Aorta (tissue), 5 donors: ENCODE measurements at places on chromosomes 12 and 14.

GRCh38 chr12:41310367-41310766 is 122.2 kb downstream of the PDZRN4 start:
- no peaks in the 10 kb centered on the region for H3K36me3 ChIP-seq
- no peak for DNase-seq
- H3K27me3 ChIP-seq: no peaks in the 10 kb centered on the region
- peaks cover 4% of the 10 kb centered on the region for H3K4me1 ChIP-seq

- no peaks in the 10 kb centered on the region for H3K4me1 ChIP-seq
- no peak overlapping the region for H3K4me3 ChIP-seq
- H3K27ac ChIP-seq: no peak overlapping the region
- no peaks in the 10 kb centered on the region for H3K27me3 ChIP-seq
These were observed 101.7 kb downstream of the ZFP36L1 start for GRCh38 chr14:68691031-68691791.

- no peak for DNase-seq
- H3K4me3 ChIP-seq: no peak overlapping the region
- no peaks in the 10 kb centered on the region for H3K36me3 ChIP-seq
- no peaks in the 10 kb centered on the region for H3K27me3 ChIP-seq
- no peaks in the 10 kb centered on the region for H3K4me1 ChIP-seq
These were observed 97.4 kb downstream of the CDK17 start for GRCh38 chr12:96302687-96303310.

DNA sequence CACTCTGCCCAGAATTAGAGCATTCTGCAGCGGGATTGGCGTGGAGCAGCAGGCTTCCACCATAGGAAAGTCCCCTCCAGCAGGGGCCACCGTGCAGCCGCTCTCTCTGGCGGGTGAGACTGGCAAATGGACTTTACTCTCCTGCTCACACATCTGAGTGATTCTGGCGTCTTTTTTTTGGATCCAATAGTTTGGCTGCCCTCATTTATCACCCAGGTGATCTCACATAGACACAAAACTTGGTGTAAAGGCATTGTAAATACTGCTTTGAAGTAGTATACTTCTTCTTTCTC is 130.3 kb downstream of the TGFB3 start:
- no peaks in the 10 kb centered on the region for H3K27me3 ChIP-seq
- H3K27ac ChIP-seq: no peak overlapping the region
- H3K4me1 ChIP-seq: peaks cover 7% of the 10 kb centered on the region
- no peak overlapping the region for H3K4me3 ChIP-seq
- H3K36me3 ChIP-seq: no peaks in the 10 kb centered on the region
- no peak for DNase-seq

- H3K27me3 ChIP-seq: no peaks in the 10 kb centered on the region
- no peaks in the 10 kb centered on the region for H3K36me3 ChIP-seq
- no peak overlapping the region for H3K4me3 ChIP-seq
- peaks cover 3% of the 10 kb centered on the region for H3K4me1 ChIP-seq
- no peak overlapping the region for H3K27ac ChIP-seq
These were observed 21.8 kb downstream of the TSHR start for GRCh38 chr14:80977221-80977620.

GRCh38 chr12:15979096-15980092 is 68.3 kb downstream of the DERA start:
- H3K4me3 ChIP-seq: no peak overlapping the region
- peaks cover 4% of the 10 kb centered on the region for H3K4me1 ChIP-seq
- no peaks in the 10 kb centered on the region for H3K36me3 ChIP-seq
- DNase-seq: no peak
- H3K27me3 ChIP-seq: no peaks in the 10 kb centered on the region
- H3K27ac ChIP-seq: no peak overlapping the region

GRCh38 chr14:39680777-39681176 is 248.5 kb upstream of the FBXO33 start:
- H3K4me3 ChIP-seq: no peak overlapping the region
- H3K27ac ChIP-seq: no peak overlapping the region
- no peak for DNase-seq
- no peaks in the 10 kb centered on the region for H3K36me3 ChIP-seq
- H3K4me1 ChIP-seq: no peaks in the 10 kb centered on the region
- no peaks in the 10 kb centered on the region for H3K27me3 ChIP-seq

GRCh38 chr12:20525064-20525610 is 156.8 kb downstream of the PDE3A start:
- peaks cover 8% of the 10 kb centered on the region for H3K4me1 ChIP-seq
- H3K27me3 ChIP-seq: no peaks in the 10 kb centered on the region

DNA sequence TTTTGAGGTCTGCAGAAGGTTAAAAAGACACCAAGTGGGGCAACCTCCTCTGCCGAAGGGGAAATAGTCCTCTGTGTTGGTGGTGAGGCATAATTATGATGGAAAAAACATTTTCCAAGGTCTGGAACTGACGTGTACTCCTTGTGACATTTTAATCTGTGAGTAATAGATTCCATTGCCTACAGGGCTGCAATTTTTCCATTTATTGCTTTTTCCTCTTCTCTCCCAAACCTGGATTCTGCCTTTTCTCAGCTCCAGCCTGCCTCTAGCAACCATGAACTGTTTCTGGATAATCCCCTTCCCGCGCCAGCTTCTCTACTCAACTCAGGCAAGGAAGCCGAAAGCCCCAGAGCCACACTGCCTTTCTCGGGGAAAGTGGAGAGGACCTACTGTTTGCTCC is 230.1 kb upstream of the PLXNC1 start:
- H3K27me3 ChIP-seq: no peaks in the 10 kb centered on the region
- peak overlapping the region; percentile 99 for H3K27ac ChIP-seq
- DNase-seq: no peak
- H3K4me1 ChIP-seq: peaks cover 3% of the 10 kb centered on the region
- no peaks in the 10 kb centered on the region for H3K36me3 ChIP-seq
- H3K4me3 ChIP-seq: no peak overlapping the region

DNA sequence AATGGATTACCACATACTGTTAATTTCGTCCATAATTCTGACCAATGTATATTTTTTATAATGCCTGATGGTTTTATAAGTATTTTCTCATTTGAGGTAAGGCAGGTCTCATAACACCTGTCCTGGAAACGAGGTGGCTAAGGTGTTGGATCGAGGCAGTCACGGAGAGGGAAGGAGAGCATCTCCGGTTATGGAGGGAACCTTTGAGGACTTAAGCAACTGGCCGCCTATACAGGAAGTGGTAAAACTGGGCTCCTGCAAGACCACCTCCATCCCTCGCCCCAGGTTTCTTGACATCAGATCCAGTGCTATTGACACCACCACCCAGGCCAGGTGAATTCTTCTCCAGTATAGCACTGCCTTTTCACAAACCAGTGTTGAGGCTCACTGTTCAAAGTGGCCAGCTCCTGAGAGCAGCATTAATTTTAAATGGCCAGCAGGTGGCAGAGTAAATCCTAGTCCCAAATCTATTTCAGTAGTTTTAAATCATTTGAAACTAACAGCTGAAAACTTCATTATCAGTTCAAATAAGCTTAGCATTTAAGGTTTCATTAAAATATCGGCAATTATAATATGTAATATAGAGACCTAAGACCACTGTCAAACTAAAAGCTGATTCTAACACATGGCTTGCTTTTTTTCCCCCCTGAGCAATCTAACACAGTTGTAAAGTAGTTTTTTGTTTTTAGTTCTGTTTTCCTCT is 100.8 kb downstream of the PPM1A start:
- H3K4me3 ChIP-seq: peak overlapping the region; percentile 5
- H3K27ac ChIP-seq: no peak overlapping the region
- DNase-seq: no peak

DNA sequence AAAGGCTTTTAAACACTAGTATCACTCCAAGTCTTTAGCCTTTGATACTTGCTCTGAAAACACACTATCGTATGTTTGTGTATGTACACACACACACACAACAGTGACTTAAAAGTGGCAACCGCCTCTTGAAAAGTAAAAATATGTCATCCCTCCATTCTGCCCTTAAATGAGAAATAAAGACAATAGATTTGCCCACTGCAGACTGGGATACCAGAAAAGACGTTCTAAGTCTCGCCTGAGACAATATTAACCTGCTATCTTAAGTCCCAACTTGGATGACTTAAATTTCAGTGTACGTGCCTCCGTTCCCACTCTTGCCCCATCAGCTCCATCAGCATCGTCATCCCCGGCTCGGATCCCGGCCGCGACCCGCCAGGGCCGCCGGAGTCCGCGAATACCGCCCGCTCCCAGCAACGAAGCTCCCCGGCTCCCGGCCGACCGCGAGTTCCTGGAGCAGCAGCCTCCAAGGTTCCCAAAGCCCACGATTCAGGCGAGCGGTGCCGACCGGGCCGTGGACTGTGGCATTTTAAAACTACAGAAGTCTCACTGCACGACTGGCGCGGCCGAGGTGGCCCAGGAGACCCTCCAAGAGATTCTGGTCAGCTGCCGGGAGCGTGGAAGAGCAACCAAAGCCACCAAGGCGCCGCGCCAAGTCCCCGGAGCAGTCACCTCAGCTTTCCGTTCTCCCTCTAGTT is 2.8 kb upstream of the ARID2 start:
- peak overlapping the region; percentile 46 for H3K4me3 ChIP-seq
- peak overlapping the region; percentile 44 for H3K27ac ChIP-seq
- H3K4me1 ChIP-seq: peaks cover 3% of the 10 kb centered on the region
- H3K27me3 ChIP-seq: no peaks in the 10 kb centered on the region
- peak; percentile 89 for DNase-seq

- H3K27ac ChIP-seq: no peak overlapping the region
- no peaks in the 10 kb centered on the region for H3K36me3 ChIP-seq
- no peaks in the 10 kb centered on the region for H3K27me3 ChIP-seq
- H3K4me1 ChIP-seq: no peaks in the 10 kb centered on the region
- no peak for DNase-seq
These were observed 20.9 kb downstream of the PDE6H start for GRCh38 chr12:14993537-14994266.

GRCh38 chr12:109604132-109604585 is 30.6 kb downstream of the MVK start:
- H3K4me3 ChIP-seq: no peak overlapping the region
- H3K27me3 ChIP-seq: no peaks in the 10 kb centered on the region
- H3K4me1 ChIP-seq: no peaks in the 10 kb centered on the region
- H3K27ac ChIP-seq: no peak overlapping the region
- DNase-seq: no peak

- no peaks in the 10 kb centered on the region for H3K27me3 ChIP-seq
- no peak for DNase-seq
- H3K27ac ChIP-seq: no peak overlapping the region
- no peaks in the 10 kb centered on the region for H3K36me3 ChIP-seq
These were observed 124.6 kb downstream of the PRKD1 start for GRCh38 chr14:29803045-29803444.

DNA sequence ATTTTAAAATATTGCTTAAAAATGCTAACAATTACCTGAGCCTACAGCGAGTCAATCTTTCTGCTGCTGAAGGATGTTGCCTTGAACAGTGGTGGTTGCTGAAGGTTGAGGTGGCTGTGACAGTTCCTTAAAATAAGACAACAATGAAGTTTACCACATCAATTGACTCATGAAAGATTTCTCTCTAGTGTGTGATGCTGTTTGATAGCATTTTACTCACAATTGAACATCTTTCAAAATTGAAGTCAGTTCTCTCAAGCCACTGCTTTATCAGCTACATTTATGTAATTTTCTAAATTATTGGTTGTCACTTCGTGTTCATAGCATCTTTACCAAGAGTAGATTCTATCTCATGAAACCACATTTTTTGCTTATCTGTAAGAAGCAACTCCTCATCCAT is 20.3 kb downstream of the CMAS start:
- no peak overlapping the region for H3K4me3 ChIP-seq
- peaks cover 6% of the 10 kb centered on the region for H3K36me3 ChIP-seq
- no peak overlapping the region for H3K27ac ChIP-seq
- H3K27me3 ChIP-seq: no peaks in the 10 kb centered on the region
- no peaks in the 10 kb centered on the region for H3K4me1 ChIP-seq

DNA sequence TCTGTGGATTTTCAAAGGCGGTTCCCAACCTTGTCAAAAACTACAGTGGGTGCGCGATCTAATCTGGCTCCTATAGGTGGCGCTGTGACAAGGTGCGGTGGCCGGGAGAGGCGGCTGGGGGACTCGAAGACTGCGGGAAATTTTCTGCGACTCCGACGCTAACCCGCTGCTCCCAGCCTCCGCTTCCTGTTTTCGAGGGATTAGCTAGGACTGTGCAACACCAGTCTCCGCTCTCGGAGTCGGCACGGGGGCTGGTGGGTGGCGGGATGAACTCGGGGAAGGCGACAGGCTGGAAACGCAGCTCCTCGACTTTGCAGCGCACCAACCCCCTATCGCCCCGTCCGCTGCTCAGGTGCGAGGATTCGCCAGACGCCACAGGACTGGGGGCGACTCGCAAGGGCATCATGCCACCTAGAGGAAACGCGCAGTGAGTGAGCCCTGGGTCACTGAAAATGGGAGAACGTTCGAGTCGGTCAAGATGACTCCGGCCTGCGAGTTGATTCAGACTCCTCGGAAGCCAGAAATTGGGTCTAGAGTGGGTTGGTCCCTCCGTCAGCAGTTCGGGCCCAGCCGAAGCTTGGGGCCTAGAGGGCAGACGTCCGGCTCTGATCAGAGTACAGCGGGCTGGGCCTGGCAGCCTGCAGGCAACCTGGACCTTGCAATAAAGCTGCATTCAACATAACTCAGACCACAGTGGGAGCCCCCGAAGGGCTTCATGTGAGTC is 5.5 kb upstream of the PAX9 start:
- no peak overlapping the region for H3K4me3 ChIP-seq
- H3K36me3 ChIP-seq: no peaks in the 10 kb centered on the region
- peaks cover 6% of the 10 kb centered on the region for H3K27me3 ChIP-seq
- DNase-seq: no peak
- no peak overlapping the region for H3K27ac ChIP-seq

GRCh38 chr12:122304924-122305323 is 38.6 kb upstream of the VPS33A start:
- peaks cover 2% of the 10 kb centered on the region for H3K36me3 ChIP-seq
- DNase-seq: no peak
- no peak overlapping the region for H3K4me3 ChIP-seq

- peak overlapping the region; percentile 29 for H3K27ac ChIP-seq
- no peaks in the 10 kb centered on the region for H3K36me3 ChIP-seq
- no peaks in the 10 kb centered on the region for H3K27me3 ChIP-seq
These were observed 718 bp downstream of the CCDC92 start for GRCh38 chr12:123971770-123972456.

DNA sequence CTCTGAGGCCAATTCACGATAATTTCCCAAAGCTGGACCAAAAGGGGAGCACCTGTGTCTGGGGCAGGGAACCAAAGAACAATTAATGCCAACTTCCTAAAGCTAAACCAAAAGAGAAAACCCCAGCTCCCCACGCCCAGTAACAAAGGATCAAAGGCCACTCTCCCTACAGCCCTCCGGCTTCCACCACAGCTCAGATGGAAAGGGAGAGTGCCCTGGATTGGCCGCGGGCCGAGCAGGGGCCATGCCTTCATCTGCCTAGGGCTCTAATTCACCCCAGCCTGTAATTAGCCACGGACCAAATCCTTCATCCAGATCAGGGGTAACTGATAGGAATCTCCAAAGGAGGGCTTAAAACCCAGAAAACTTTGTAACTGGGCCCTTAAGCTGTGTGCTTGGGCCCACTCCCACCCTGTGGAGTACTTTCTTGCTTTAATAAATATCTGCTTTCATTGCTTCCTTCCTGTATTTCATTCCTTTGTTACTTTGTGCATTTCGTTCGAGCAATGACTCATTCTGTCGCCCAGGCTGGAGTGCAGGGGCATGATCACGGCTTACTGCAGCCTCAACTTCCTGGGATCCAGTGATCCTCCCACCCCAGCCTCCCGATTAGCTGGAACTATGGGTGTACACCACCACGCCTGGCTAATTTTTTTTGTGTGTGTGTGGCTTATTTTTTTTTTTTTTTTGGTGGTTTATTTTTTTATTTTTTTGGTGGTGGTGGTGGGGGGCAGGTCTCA is 65.5 kb upstream of the PPP4R3A start:
- H3K36me3 ChIP-seq: no peaks in the 10 kb centered on the region
- no peaks in the 10 kb centered on the region for H3K27me3 ChIP-seq
- no peak overlapping the region for H3K4me3 ChIP-seq
- no peak for DNase-seq
- H3K4me1 ChIP-seq: no peaks in the 10 kb centered on the region
- H3K27ac ChIP-seq: no peak overlapping the region

- peaks cover 2% of the 10 kb centered on the region for H3K4me1 ChIP-seq
- DNase-seq: no peak
- no peaks in the 10 kb centered on the region for H3K27me3 ChIP-seq
- no peaks in the 10 kb centered on the region for H3K36me3 ChIP-seq
- no peak overlapping the region for H3K27ac ChIP-seq
These were observed 123.0 kb downstream of the PRKD1 start for GRCh38 chr14:29804481-29805266.
